ENCODE measurements at places on chromosomes 7 and 10. TPM values are rescaled to one million over a fixed set of nuclear protein-coding genes. Genes with fewer than 3 reads are reported as not detected.

Gene PTN
- 0.13 TPM for total RNA-seq

DNA sequence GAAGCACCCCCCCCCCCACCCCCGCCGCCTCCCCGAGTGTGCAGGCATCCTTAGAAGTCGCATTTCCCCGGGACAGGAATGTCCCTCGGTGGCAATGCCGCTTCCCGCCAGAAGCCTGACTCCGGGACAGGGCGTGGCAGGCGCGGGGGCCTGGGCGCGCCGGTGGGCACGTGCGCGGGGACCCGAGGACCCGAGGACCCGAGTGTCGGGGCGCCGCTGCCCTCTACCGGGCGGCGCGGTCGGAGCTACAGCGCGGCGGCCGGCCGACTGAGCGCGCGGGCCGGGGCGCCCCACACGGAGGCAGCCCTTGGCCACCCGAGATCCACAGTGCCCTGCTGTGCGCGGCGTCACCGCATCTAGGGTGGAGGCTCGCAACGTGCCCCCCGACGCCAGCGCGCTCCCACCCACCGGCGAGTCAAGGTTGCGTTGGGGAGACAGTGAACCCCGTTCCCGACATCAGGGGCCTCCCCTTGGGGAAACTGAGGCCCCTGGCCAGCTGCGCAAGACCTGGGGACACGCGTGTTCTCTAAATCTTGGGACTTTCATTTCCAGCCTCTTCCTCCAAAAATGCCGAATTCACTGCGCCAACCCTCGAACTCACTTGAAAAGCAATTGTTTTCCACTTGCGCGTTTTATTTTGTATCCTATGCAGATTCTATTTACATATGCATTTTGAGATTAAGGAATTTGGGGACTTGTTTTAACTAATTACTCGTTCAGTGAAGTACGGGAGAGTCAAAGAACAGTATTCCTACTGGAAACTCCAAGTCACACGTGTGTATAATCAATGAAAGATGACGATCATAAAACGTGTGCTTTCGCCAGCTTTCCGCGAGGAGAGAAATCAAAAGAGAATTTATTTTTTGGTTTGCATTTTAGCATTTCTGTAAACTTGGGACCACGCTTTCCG lies 3.1 kb upstream of the CUX1 start:
- DNase-seq: no peak

- no peak for DNase-seq
These were observed 90.3 kb downstream of the INPP5A start for GRCh38 chr10:132627666-132628531.

Gene HHEX
- total RNA-seq: 50.5 TPM

GRCh38 chr10:111852801-111853200 lies 330.8 kb downstream of the GPAM start:
- no peak for DNase-seq

- no peak for DNase-seq
These were observed 183.7 kb upstream of the ANK3 start for GRCh38 chr10:60573336-60573735.

GRCh38 chr10:10730471-10731043 lies 287.1 kb upstream of the CELF2 start:
- no peak for DNase-seq

DNA sequence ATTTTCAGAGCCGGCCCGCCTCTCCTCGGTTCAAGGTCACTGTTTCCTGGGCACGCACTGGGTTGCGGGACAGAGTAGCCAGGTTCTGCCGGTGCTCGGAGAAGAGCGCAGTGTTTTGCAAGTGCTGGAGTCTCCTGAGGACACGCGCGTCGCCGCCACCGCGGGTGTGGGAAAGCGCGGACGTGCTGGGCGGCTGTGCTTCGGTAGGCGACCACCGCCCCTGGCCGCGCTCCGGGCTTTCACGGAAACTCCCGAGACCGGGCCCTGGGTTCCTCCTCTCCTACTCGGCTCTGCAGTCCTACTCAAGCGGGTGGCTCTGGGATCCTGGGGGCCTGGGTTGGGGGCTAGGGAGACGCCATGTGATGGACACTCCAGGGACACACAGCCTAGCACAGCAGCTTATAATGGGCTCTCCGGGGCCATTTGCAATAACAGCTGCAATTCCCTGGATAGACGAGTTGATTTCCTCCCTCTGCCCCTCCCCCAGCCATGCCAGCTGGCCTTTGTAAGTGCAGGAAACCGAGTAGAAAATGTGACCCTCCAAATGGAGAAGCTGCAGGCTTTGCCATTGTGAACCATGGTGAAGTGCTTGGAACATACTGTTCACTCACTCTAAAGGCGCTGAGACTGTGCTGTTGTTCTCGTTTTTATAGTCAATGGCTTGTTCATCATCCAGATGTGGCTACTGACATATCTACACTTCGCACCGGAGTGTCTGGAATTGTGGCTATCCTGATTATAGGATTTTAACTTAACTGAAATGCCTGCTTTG lies 2.1 kb downstream of the FRAT1 start:
- no peak for DNase-seq

Gene CHST3
- 12.9 TPM for total RNA-seq

GRCh38 chr10:78856421-78856820 lies 212.3 kb upstream of the ZMIZ1 start:
- no peak for DNase-seq

DNA sequence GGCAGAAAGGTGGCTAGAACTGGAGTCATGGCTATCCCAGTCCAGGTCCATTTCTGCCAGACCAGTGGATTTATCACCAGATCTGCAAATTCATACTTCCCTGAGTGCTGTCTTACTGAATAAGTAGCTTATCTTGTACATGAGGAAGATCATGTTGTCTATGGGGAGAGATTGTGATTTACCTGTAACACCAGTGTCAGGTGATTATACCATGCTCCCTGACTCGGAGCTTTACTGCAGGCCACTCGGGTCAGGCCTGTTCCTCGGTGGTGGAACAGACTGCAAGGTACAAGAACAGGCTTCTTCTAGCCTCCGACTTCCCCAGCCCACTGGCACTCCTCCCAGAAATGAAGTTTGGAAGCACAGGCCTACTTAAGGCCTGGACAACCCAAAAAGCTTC lies 42.6 kb upstream of the DLG5 start:
- no peak for DNase-seq

Gene EBLN1
- not detected for total RNA-seq

Gene PON1
- not detected for total RNA-seq

Gene CTTNBP2
- not detected for total RNA-seq

Gene NXPH1
- total RNA-seq: not detected

GRCh38 chr7:151675196-151675920 lies 155.7 kb upstream of the RHEB start:
- DNase-seq: no peak

DNA sequence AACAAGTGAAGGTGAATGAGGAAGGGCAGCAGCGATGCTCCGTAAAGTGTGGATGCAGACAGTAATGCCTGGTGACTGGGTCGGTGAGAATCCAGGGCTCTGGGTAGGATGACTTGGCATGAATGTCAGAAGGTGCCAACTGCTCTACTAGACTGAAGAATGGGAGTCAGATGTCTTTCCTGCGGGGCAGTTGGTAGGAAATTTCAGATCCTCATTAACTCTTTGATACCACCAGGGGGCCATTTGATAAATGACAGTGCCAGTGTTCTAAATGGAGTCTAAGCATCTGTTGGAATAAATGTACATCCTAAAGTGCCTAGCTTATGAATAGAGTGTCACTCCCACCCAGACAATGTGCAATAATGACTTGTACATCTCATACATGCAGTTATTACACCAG lies 462.0 kb downstream of the GRM8 start:
- DNase-seq: no peak

DNA sequence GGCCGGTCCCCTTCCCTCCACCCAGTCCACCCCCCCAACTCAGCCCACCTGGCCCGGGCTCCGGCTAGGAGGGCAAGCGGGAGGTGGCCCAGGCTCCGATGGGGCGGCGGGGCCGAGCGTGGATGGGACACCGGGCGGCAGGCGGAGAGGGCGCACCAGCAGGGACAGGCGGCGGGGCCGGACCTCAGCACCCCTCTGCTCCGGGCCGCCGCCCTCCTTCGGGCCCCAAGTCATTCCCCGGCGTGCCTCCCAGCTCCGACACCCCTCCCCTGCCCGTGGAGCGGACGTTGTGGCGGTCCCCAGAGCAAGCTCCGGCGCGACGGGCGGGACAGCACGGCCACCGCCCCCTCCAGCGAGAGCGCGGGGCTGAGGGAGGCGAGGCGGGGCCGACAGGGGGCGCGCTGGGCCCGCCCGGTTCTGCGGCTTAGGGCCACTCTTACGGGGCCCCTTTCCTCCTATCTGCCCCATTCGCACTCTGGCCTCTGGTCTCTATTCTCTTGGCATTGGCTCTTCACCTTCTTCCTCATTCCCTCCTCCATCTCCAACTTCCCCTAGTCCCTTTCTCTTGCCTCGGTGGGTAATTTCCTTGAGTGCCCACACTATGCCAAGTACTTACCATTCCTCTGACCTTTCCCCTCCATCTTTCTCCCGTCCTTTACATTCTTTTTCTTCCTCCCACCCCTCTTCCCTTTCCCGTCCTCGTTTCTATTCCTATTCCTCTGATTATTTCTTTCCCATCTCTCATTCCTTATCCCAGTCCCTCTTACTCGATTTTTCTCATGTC lies 701 bp upstream of the GBX1 start:
- no peak for DNase-seq

Gene EFCAB10
- not detected for total RNA-seq

Gene PRSS37
- not detected for total RNA-seq

DNA sequence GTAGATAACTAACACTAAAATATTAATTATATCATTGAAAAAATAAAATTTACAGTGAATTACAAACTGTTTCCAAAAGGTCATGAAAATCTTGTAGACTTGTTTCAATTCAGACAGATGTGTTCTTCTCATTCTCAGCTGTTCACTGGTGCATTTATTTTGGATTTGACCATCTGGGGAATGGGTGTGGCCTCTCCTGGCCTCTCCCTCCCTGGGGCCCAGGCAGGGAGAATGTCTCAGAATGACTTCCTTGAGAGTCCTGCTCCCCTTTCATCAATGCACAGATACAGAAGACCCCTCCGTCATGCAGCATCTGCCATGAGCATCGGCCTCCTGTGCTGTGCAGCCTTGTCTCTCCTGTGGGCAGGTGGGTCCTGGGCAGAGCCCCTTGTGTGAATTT lies 192.8 kb upstream of the PRSS58 start:
- DNase-seq: no peak

Gene ETV1
- total RNA-seq: 8.1 TPM

- no peak for DNase-seq
These were observed 138.7 kb downstream of the CHRM2 start for GRCh38 chr7:137007001-137007694.

DNA sequence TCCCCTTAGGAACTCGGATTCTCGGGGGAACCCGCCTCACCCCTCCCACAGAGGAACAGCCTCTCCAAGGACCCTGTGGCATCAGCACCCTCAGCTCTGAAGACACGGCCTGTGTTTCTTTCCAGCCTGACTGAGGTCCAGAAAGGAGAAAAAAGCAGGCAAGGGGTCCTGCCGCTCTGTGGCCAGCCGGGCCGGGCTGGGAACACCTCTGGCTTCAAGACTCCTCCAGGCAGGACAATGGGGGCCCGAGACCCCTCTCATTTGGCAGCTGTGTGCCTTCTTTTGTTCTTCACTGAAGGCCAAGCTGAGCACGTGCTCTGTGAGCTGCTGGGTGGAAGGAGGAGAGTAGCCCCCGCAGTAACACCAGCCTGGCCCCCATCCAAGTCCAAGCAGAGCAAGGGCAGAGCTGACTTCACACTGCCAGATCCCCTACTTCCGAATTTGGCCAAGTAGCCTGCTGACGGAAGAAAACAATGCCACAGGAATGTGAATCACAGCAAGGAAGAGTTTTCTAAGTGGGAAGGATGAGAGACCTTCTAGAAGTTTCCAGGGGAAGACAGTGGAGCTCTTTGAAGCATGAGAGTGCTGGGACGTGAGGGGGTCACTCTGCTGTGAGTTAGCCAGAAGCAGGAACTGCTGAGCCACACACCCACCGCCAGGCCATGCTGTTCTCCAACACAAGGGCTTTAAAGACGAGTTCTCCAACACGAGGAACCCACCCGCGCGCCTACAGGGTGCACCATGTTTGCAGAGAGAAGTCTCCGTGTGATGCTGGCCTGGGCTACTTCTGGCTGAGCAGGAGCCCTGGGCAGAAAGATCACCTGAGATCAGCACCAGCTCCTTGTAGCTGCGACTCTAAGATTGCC lies 3.1 kb downstream of the CNPY1 start:
- DNase-seq: no peak

DNA sequence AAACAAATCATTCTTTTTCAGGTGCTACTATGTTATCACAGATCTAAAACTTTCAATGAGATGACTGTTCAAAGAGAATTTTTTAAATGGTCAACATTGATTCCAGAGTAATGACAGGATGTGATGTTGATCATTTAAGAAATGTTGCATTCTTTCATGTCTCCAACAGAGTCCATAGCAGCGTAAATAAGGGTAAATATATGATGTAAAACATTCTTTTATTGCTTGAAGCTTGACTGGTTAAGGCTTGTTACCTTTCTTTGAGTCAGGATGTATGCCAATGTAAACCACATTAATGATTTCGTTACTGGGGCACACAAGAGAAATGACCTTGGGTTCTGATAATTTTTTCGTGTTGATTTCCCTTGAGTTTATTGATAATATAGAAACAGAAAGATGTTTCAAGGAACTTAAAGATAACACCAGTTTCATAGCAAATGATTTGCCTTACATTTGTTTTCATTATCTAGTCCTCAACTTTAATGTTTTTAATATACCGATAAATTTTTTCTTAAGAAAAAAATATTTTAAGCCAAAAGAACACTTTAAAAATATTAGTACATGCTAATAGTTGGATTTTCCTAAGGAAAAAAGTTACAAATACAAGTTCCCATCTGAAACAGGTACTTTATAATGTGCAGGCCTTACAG lies 3.5 kb downstream of the STK17A start:
- DNase-seq: no peak

DNA sequence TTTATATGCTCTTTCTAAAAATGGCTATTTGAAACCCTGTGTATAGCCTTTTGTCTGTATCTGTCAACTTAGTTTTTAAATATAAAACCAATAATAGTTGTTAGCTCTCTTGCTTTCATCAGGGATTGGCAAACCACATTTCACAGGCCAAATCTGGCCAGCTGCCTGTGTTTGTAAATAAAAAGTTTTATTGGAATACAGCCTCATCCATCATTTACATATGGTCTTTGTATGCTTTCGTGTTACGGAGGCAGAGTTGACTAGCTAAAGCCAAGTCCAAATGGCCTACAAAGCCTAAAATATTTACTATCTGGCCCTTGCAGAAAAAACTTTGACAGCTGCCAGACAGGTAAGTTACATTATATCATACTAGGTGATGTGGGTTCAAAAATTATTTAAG lies 235.0 kb downstream of the BICC1 start:
- no peak for DNase-seq

Gene C10orf105
- not detected for total RNA-seq

DNA sequence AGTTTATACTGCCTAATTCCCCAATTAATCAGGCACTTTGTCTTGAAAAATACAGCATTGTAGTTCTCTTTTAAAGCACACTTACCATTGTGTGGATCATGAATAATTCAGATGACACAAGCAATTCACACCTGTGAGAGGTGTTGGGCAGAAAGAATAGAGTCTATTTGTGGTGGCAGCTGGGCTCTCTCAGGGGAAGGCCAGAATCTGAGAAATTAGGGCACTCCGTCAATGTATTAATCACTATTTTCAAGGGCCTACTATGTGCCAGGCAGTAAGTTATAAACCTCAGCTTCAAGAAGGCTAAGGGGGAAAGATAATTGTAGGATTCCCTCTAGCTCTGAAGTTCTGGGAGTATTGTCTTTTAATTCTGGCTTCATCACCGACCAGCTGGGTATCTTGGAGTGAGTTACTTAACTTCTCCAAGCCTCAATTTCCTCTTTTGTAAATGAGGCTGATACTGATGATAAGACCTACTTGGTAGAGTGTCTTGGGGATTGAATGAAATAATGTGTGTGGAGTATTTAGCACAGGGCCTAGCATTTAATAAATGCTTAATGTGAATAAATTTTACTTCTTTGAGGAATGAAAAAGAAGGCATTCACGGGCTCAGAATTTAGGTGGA lies 2.5 kb downstream of the CHN2 start:
- DNase-seq: no peak

Gene SRRM3
- total RNA-seq: 0.53 TPM
